CD4-positive, alpha-beta T cell treated with Interleukin-15 for 4 hours (primary cell): ENCODE measurements at places on chromosomes 7 and 10.

DNA sequence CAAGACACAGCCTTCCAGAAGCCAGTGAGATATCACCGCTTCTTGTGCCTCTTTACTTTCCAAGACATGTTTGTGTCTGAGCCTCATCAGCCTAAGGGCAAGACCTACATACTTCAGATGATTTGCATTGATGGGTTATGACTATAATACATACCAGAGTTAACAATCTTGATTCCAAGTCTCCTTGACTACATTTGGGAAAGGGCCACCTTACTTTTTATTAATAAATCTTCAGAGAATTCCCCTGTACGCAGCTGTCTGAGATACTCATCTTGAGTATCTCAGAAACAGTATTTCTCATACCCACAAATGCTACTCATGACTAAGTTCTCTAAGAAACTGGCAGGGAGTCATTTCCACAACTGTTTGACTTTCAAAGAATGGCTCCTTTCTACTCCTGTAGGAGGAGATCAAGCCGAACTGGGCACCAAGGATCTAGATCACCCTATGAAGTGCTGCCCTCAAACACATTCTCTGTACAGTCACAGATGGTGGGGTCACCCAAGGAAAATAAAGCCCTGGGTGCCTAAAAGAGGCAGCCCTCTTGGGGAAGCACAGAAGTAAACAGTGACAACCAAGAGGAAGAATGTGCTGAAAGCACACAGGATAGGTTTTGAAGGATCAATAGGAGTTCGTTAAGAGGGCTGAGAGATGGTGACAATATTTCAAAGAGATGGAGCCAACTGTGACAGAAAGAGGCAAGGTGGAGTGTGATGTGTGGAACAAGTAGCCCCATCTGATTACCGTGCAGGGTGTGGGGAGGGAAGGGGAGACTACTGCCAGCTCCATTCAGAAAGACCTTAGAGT is 138.9 kb downstream of the JAZF1 start:
- no peak for DNase-seq

- DNase-seq, result no peak
Observed at GRCh38 chr10:24334279-24334939, 125.5 kb downstream of the KIAA1217 start.

GRCh38 chr10:106189292-106189691 is 975.2 kb downstream of the SORCS1 start:
- no peak for DNase-seq

DNA sequence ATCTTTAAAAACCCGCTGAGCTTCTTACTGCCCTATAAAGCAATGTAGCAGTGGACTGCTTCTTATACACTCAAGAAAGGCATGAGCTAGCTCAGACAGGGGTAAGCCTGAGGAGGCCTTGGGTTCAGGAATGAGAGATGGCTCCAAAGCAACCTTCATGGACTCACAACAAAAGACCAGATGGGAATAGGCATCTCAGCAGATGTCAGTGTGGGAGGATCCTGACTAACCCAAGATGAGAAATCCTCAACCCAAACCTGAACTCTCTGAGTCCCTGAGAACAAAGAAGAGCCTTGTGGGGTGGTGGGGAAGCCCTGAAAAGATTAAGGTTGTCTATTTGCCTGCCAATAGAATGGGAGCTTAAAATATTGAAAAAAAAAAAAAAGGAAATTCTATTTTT is 807.4 kb downstream of the KCNMA1 start:
- no peak for DNase-seq

GRCh38 chr7:131652934-131653333 is 96.5 kb upstream of the PODXL start:
- DNase-seq, result no peak

DNA sequence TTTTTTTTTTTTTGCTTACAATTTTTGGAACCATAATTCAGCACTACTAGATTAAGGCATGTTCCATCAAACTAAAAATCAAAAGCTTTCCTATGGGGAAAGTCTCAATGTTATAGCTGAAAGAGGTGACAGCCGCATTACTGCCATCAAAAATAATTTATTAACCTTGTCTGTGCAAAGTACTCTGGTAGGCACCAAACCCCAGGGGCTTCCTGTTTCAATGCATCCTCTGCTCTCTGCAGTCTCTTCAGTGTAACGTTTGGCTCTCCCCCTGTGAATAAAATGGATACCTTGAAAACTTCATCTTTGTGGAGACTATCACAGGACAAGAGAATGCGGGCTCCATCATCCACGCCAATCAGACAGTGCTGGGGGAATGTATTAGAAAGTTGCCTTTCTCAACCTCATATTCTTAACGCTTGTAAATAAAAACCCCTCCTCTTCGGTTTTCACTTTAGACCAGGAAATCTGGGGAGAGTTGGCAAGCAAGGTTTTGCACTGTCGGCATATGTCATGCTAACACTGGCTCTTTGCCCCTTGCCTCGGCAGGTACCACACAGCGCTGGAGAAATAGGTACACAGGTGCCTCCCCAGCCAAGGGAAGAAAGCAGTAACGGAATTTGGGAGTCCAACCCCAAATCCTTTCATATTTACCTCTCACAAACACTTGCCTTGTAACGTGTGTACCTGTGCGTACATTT is 1.6 kb upstream of the NRG3 start:
- no peak for DNase-seq

- no peak for DNase-seq
Observed at GRCh38 chr7:44093102-44093641, 10.8 kb upstream of the POLM start.

- DNase-seq, result no peak
Observed at GRCh38 chr10:77526868-77527617, 110.6 kb downstream of the KCNMA1 start.

GRCh38 chr10:61744469-61744868 is 81.7 kb downstream of the CABCOCO1 start:
- DNase-seq, result no peak

DNA sequence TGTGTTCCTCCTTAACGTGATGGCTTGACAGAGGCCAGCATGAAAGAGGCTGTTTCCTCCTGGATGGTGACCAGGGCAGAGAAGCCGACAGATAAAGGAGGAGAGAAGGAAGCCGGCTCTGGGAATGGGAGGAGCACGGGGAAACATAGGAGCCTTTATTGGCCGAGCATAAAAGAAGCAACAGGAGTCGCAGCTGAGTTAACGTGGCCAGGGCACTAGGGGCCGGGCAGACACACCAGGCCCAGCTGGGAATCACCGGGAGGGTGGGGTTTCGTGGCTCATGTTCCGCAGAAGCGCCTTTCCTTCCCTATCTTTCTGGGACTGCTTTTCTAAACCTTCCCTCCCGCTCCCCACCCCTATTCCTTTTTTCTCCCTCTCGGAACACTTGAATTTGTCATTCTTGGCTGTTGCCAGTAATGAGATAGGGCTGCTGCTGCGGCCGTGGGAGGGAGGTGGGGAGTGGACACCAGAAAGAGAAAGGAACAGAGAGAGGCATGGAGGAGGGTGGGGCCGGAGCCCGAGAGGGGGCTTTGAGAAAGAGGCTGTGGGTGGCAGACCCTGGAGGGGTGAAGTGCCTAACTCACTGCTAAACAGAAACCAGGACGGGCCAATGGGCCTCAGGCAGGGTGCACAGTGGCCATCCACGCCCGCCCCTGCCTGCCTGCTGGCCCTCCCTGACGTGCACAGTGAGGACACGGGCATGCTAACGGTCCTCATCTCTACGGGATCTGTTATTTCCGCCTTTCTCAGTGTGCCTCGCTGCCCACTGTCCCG is 65.2 kb downstream of the COL13A1 start:
- no peak for DNase-seq
